ENCODE measurements at places on chromosomes 12 and 14.

- DNase-seq, result no peak
Measured at GRCh38 chr12:113819495-113819894, 146.6 kb downstream of the RBM19 start.

DNA sequence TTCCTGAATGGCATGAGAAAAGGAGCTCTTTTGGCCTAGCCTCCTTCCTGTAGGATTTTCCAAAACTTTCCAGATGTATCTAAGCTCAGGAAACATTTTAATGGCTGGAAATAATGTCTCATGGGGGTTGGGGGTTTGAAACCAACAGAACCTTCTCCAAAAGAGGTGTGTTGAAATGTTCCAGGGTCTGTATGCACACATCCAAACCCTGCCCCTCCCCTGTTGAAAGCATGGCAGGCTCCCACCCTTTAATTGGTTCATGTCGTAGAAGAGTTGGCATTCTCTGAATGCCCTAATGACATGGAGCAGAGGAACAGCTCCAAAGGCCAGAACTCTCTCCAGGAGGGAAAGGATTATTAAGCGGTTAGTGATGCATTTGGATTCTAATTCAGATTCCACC lies 353.2 kb downstream of the ZFP36L1 start:
- no peak for DNase-seq

GRCh38 chr12:117284140-117284539 lies 77.3 kb downstream of the NOS1 start:
- DNase-seq, result no peak

GRCh38 chr12:56634242-56634836 lies 4.2 kb upstream of the BAZ2A start:
- peak; percentile 55 for DNase-seq

GRCh38 chr14:103000291-103000921 lies 56.9 kb downstream of the CDC42BPB start:
- no peak for DNase-seq

DNA sequence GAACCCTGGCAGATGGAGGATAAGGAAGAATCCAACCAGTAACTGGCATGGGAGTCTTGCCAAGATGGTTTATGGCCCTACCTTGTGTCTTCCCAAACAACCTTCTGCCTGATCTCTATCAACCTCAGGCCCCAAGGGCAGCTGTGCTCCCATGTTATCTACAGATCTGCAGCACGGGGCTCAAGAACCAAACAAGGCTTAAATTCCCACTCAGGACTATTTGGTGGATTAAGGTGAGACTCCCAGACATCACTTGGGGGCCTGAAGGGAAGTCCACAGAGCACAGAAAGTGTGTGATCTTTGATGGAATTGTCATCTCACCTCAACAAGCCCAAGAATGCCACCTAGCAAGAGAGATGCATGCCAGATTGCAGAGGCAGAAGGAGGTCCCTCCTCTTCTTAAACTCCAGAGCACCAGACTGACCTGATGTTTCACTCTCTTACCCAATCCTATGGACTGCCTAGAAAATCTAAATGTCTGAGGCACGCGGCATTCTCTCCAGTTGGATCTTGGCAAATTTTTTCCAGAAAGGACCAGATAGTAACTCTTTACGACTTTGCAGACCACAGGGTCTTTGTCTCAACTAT lies 759.5 kb upstream of the TBX3 start:
- DNase-seq, result no peak
